NCI-H2081 treated with DMSO at 0.1 percent for 48 hours (cell line): ENCODE measurements at places on chromosomes 7 and 10.

DNA sequence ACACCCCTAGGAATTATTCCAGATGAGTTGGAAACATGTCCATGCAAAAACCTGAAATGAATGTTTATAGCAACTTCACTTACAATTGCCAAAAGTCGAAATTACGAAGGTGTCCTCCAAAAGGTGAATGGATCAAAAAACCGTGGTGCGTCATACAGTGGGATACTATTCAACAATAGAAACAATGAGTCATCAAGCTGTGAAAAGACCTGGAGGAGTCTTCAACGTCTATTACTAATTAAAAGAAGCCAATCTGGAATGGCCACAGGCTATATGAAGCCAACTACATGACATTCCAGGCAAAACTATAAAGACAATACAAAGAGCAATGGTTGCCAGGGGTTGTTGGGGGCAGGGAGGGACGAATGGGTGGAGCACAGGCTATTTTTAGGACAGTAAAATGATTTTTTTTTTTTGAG lies 12.6 kb upstream of the PPP2R2D start:
- DNase-seq: no peak

DNA sequence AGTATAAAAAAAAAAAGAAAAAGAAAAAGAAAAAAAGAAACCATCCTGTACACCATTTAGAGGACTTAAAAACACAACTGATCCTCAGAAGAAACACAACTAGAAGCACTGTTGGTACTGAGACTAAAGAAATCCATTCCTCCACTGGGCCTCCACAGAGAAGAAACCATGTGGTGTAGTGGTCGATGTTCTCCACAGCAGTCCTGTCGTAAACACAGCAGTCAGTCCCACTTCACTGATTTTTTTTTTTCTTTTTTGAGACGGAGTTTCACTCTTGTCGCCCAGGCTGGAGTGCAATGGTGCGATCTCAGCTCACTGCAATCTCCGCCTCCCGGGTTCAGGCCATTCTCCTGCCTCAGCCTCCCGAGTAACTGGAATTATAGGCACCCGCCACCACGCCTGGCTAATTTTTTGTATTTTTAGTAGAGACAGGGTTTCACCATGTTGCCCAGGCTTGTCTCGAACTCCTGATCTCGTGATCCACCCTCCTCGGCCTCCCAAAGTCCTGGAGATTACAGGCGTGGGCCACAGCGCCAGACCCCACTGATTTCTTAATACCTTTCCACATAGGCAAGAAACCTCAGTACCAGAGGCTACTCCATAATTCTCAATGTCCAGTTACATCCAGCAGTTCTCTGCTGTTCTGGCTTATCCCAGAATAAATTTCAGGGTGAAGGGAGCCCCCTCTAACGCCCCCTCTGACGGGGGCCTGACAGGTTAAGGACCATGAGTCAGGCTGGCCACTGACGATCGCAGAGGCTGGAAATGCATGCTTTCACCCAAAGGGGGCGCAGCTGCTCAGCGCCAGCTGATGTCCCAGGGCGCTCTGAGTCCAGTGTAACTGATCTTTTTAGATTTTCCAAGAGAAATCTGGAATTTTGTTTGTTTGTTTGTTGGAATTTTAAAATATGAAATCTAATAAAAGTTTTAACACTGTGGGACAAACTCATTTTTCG lies 24.8 kb upstream of the FFAR4 start:
- no peak for DNase-seq

- DNase-seq: no peak
These were observed at the start of gene MARVELD1 for GRCh38 chr10:97713339-97713825. Gene MARVELD1 (plus strand): TSS chr10:97713730. CDS start chr10:97713877, 147 bp downstream.

DNA sequence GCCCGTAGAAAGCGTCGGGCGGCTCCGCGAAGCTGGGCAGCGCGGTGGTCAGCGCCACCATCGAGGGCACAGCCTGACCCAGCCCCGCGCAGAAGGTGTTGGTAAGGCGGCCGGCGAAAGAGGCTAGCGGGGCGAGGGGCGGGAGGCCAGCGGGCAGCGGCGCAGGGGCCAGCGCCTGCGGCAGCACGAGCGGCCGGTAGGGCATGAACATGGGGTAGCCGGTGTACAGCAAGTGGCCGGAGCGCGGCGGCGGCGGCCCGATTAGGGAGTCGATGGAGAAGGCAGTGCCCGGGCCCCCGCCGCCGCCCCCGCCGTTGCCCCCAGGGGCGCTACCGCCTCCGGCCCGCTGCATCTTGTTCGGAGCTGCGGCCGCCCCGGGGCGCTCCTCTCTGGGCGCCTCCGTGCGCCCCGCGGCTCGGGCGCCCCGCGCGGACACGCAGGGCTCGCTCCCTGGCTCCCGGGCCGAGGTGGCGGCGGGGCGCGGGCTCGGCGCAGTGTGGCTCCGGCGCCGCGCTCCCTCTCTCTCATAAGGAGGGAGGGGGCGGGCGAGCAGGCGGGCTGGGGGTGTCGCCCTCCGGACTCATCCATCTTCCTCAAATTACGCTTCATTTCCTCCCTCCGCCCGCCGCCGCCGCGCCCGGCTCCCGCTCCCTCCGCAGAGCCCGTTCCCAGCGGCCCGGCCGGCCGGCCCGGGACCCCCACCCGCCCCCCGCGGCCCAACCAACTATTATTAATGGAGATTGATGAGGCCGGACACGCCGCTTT lies at the start of gene GBX1:
TSS of gene GBX1 (minus strand) at position 498 of the 765 bp plus-strand sequence. CDS start at position 352, 146 bp downstream.
- DNase-seq: no peak

DNA sequence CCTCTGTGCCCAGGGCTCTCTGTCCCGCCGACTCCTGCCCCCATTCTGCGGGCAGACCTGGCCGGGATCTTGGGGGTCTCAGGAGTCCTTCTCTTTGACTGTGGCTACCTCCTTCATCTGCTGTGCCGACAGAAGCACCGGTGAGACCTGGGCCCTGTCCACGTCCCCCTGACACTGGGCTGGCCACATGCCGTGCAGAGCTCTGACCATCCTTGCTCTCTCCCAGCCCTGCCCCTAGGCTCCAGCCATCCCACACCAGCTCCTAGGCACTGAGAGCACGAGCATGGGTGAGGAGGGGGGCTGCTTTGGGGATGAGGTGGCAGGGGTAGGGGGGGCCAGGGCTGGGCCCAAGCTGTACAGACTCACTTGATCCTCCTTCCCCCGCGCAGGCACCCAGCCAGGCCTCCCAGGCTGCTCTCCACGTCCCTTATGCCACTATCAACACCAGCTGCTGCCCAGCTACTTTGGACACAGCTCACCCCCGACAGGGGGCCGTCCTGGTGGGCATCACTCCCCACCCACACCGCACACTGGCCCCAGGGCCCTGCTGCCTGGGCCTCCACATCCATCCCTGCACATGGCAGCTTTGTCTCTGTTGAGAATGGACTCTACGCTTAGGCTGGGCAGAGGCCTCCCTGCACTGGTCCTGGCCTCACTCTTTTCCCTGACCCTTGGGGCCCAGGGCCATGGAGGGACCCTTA lies 4.8 kb upstream of the PILRB start:
- DNase-seq: no peak

- no peak for DNase-seq
These were observed 597.6 kb downstream of the PARD3 start for GRCh38 chr10:34217524-34217923.

- DNase-seq: no peak
These were observed 839 bp upstream of the HABP2 start for GRCh38 chr10:113552014-113552413.

DNA sequence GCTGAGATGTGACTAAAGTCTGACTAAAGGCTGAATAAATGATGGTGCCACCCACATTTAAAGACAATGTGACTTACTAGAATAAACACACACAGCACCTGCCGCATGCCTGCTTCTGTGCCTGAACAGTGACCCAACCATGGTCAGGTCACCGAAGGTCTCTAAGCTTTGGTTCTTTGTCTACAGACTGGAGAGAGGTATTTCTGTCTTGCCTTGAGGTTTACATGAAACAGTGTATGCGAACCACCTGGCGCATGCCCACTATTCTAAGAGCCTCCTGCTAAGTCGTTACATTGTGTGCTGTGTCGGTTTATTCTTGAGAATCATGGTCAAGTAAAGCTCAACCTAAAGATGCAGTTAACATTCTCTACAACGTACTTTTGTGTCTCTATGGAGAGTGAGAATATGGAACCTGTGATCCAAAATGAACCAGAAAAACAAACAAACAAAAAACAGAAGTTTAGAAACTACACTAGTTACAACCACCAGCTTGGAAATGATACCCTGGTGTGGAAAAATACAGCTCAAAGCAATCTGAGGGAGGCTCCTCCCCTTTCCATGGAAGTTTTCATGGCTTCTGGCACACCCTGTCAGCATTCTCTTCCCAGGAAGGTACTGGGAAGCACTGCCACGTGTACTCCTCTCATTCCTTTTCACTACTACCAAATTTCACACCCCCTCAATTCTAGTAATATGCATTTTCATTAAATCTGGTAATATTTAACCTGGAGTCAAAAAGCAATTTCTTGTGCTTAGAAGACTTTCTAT lies 40.0 kb downstream of the VOPP1 start:
- DNase-seq: no peak

DNA sequence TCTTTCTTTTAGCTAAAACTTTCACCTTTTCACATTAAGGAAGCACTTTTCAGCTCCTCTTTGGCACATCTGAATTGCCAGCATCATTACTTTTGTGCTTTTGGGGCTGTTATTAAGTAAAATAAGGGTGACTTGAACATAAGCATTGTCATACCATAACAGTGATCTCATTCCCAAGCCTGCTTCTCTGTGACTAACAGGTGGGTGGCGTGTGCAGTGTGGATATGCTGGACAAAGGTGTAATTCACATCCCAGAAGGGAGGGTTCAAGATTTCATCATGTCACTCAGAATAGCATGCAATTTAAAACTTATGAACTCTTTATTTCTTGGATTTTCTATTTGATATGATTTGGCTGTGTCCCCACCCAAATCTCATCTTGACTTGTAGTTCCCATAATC lies 517.4 kb upstream of the MKI67 start:
- no peak for DNase-seq

- no peak for DNase-seq
These were observed 27.6 kb downstream of the SNX13 start for GRCh38 chr7:17912536-17913235.

- no peak for DNase-seq
These were observed 669.8 kb upstream of the POT1 start for GRCh38 chr7:125599387-125599786.

GRCh38 chr10:90968328-90969081 lies 47.6 kb upstream of the ANKRD1 start:
- no peak for DNase-seq

DNA sequence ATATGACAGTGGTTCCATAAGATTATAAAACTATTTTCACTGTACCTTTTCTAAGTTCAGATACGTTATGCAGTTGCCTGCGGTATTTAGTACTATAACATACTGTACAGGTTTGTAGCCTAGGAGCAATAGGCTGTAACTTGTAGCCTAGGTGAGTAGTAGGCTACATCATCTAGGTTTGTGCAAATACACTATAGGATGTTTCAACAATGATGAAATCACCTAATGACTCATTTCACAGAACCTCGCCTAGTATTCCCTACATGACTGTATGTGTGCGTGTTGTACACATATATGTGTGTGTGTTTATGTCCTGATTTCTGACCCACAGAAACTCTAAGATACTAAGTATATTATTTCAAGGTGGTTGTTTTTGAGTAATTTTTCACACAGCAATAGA lies 139.0 kb downstream of the HERPUD2 start:
- no peak for DNase-seq

GRCh38 chr7:38070718-38071117 lies 107.3 kb upstream of the STARD3NL start:
- DNase-seq: peak; percentile 30

GRCh38 chr10:33859319-33860022 lies 525.0 kb upstream of the NRP1 start:
- no peak for DNase-seq

DNA sequence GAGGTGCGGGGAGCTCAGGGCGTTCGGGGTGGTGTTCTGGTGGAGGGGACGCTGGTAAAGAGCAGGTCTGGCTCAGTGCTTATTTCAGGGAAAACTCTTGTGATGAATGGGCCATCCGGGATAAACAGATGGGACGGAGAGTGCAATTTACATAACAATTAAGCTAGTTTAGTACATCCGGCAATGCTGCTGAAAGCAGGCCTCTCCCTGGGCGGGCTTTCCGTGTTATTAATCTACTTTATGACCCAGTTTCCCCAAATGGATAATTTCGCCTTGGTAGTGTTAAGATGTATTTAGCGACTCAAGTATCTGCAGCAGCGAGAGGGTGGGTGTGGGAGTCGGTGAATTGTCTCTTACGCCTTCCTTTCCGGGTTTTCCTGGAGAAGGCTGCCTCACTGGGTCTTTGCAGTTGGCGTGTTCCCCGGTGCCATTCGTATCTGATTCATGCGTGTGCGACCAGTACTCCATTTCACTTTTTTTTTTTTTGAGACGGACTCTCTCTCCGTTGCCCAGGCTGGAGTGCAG lies 25.2 kb downstream of the FOXK1 start:
- DNase-seq: no peak

- no peak for DNase-seq
These were observed 8.3 kb downstream of the SLC13A4 start for GRCh38 chr7:135719688-135720087.

DNA sequence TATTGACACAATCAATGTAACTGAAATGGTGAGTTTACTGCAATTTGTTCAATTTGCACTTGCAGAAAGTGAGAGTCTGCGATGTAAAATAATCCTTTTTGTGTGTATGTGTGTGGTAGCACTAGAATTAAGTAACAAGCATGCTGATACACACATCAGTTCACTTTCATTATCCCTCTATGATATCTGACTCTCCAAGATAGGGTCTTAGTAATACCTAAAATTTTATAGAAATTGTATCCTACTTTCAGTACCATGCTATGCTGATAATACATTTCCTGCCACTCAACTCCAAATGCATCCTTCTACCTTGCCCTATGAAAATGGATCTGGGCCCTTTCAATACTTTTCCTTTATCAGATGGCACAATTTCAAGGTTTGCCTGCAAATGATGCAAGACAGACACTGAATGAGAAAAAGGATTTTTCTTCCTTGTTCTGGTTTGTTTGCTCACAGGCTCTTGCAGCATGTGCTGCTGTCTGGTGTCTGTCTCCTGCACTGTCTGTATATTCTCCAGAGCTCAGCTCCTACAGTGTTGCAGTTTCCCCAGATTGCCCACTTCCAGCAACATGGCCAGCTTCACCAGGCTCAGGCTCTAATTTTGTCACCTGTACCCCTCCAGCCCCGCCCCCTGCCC lies 297.9 kb upstream of the HGF start:
- DNase-seq: no peak

DNA sequence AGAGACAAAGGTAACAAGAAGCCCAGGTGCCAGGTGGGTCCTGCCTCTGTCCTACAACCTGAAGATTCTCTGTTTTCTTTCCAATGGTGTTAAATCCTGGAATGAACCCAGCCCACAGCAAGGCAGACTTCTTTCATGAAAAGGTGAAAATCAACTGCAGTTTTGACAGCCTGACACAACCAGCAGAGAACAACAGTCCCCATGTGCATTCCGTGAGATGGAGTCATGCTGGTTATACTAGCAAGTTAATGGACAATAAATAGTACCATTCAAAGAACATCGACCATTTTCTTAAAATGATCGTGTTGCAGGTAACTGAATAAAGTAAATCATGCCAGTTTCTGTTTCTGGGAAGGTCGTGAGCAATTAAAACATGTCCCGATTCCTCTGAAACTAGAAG lies 131.5 kb downstream of the SFMBT2 start:
- no peak for DNase-seq

DNA sequence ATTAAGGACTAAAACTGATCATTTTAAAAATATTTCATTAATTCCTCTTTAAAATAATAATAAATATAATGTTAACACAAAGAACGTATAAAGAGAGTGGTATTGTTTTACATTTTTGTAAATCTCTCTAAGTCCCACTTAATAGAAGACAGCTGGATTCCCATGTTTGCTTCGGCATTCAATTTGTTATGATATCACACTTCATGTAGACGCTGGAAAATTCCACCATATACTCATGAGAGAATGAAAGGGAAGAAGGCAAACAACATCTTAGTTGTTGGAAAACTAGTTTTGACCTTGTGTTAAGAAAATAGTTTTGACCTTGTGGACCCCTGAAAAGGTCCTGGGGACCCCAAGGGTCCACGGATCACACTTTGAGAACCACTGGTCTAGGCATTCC lies 85.3 kb upstream of the MGMT start:
- DNase-seq: no peak
